ENCODE measurements at places on chromosomes 13 and 19.

- no peak for DNase-seq
Measured at GRCh38 chr19:32457571-32458158, 52.1 kb downstream of the DPY19L3 start.

DNA sequence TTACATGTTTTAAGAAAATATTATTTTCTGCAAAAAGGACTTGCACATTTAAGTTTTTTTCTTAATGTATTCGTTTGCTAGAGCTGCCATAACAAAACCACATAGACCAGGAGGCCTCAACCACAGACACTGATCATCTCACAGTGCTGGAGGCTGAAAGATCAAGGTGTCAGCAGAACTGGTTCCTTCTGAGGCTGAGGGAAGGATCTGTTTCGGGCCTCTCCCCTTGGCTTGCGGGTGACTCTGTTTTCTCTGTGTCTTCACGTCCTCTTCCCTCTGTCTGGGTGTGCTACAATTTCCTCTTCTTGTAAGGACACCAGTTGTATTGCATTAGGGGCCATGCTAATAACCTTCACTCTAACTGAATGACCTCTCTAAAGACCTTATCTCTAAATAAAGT, 364.2 kb downstream of the IRS2 start:
- DNase-seq = no peak

DNA sequence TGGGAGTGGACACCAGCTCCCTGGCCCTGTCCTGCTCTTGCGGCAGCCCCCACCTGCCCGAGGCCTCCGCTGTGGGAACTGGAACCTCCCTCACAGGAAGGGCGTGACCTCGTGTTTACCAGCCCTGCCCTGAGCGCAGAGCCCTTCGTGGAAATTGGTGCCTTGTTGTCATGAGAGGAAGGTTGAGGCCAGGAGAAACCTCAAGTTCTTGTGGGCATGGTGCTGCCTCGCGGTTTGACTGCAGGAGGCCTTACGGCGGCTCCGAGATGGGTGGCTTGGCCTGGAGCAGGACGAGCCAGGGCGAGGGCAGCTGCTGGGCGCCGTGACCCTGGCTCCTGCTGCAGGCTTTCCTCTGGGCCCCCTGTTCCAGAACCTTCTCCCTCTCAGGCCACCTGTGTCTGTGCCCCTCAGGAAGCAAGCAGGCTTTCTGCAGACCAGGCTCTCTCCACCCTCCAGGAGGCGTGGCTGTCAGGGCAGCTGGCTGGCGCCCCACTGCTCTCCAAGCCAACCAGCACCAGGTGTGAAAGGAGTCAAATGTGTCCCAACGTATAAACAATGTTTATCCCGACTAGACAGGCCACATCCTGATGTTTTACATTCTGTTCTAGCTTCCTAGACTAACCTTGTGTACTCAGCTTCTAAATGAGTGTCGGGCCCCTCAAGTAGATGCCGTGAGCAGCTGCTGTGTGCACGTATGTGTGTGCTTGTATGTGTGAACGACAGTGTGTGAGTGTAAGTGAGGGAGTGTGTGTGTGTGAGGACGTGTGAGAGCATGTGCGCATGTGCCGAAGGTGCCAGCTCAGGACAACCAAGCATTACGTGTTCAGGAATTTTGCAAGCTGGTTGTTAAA, 10.4 kb upstream of the RASA3 start:
- peak; percentile 22 for DNase-seq

DNA sequence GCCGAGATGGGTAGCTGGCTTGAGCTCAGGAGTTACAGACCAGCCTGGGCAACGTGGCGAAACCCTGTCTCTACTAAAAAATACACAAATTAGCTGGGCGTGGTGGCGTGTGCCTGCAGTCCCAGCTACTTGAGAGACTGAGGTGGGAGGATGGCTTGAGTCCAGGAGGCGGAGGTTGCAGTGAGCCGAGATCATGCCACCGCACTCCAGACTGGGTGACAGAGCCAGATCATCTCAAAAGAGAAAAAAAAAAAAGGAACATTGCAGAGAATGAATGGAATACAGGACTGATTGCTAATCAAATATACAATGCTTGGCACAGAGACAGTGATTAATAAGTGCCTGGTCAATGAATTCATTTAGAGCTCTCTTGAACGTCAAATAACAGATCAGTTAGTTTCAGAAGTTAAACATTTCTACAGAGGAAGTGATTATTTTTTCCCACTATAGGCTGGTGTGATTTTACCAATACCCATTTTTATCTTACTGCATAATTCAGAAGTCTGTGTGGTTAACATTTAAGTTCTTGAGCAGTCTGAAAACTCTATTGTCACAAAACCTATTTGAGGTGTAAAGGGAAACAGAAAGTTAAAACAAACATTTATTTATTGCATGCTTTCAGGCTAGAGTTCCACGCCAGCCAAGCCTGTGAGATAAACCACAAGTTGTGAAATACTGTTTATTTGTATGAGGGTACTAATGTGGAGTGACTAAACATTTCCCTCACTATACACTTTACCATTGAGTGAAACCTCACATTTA, 7.7 kb upstream of the TBC1D4 start:
- peak; percentile 60 for DNase-seq

DNA sequence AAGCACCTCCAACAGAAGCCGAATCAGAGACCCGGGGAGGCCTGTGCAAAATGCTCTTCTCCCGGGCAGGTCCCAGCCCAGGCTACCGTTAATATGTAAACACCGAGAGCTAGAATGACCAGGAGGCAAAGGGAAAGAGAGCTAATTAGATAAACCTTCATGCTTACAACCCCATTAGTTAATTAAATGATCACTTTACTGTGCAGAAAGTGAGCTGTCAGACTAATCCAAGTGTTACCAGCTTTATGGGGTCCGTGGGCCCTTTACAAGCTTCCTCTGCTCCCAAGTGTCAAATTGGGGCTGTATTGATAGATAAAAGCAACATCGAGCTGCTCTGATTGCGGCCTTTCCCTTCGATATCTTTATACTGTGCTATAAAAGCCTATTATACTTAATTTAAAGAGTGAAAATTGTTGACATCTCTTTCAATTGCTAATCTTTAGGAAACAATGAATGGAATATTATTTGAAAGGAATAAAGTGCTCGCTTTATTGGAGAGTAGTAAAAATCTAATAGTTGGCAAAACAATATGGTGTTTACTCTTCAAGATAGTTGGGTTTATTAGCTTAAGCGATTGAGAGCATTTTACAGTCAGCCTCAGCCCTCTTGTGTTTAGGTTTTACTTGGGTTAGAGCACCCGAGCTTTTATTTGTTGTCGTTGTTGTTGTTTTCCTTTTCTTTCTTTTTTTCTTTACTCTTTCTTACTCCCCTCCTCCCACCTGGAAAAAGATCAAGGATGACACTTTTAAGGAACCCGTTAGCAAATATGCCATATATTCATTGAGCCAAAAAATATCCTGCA, 189.3 kb upstream of the GPR12 start:
- no peak for DNase-seq

GRCh38 chr19:5186293-5187050, 154.1 kb downstream of the PTPRS start:
- DNase-seq = peak; percentile 83

GRCh38 chr19:33683881-33684537, 62.3 kb downstream of the CHST8 start:
- DNase-seq = peak; percentile 48

DNA sequence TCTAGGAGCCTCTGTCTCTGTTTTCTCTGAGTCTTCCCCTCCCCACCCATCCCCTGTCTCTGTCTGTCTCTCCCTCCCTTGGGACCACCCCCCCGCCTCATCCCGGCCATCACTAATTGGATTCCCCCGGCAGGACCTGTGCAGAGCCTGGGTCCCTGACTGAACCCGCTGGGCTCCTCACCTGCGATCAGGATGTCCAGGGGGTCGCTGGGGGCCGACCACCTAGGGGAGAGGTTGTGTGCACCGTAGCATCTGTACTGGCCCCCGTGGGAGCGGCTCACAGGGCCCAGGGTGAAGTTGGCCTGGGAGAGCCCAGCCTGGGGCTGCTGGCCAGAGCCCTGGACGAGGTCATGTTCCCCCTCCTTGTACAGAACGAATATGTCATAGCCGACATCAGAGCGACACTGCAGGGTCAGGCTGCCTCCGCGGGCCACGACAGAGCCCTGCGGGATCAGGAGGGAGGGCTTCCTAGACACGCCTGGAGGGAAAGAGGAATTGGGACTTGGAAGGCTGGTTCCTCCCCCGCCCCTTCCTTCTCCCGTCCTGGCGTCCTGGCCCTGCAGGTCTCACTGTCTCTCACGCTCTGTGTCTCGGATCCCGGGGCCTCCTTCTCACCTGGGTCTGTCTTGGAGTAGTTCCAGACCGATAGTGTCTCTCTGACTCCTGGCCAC, 1.8 kb downstream of the LILRB5 start:
- DNase-seq = no peak

- DNase-seq = no peak
Measured at GRCh38 chr13:90706631-90707030, 640.9 kb upstream of the MIR17HG start.

- DNase-seq = no peak
Measured at GRCh38 chr19:19207637-19208572, 3.9 kb upstream of the NCAN start.

DNA sequence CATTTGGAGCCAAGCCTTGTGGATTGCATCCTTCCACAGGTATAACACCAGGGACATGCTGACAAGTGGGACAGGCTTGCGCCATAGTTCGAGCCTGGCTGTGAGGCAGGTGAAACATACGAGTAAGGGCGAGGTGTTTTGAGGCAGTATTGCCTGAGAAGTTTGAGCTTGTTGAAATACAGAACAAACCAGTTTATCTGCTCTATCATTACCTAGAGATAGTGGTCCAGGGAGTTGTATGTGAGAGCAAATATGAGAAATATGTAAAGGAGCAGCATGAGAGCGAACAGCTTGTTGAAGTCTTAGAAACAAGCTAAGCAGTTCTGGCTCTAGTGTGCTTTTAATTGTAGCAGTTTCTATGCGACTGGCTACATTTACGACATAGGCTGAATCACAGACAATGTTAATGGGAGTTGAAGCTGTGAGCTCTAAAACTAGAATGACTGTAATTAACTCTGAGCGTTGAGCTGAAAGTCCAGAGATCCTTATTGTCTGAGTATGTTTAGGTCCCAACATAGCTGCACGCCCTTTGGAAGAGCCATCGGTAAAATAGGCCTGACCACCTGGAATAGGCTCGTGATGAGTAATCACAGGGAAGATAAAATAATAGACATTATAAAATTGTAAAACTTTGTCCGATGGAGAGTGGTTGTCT, 8.2 kb downstream of the ZNF439 start:
- no peak for DNase-seq

- no peak for DNase-seq
Measured at GRCh38 chr19:28213470-28214082, 999.4 kb downstream of the UQCRFS1 start.

DNA sequence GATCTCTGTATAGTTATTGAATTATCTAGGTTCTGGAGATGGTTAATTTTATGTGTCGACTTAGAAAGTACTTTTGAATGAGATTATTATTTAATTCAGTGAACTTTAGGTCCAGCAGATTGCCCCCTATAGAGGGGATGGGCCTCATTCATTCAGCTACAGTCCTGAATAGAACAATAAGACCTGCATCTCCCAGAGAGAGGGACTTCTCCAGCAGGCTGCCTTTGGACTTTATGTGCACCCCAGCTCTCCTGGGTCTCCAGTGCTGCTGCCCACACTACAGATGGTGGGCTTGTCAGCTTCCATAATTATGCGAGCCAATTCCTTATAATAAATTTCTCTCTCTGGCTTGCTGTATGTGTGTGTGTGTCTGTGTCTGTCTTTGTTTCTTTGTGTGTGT, 39.3 kb upstream of the KL start:
- no peak for DNase-seq

DNA sequence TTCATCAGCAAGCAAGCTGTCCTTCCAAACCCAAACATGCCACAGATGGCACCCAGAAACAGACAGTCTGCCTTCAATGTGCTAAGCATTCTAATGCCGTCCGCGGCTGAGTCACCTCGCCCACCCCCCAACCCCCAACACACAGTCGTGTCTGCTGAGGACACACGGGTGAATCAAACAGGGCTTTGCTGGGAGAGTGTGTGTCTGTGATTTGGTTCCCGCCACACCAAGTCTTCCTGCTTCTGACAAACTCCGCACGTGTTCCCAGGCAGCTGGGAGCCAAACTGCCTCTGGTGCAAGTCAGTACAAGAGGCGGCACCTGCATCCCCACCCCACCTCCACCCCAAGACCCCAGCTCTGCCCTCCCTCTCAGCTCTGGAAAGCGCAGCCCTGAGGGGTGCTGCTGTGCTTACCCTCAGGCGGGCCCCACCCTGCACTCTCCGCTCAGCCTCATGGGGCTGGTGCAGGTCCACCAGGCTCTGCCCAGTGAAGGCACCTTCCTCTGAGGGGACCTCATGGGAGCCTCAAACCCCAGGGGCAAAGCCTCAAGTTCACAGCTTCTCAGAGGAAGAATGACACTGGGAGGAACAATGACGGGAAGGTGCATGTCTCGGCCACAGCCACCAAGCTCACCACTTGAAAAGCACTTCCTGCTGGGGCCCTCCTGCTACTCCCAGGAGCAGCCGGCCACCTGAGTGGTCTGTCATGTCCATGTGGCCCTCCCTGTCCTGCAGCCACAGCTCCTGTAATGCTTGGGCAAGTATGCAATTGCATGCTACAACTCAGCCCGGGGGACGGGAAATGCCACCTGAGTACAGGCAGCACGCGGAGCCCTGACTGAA, 15.0 kb upstream of the SLC35E1 start:
- DNase-seq = peak; percentile 70

GRCh38 chr13:63190219-63190618, 1774.6 kb upstream of the PCDH20 start:
- peak; percentile 27 for DNase-seq

GRCh38 chr19:23273590-23274412, 23.6 kb upstream of the ZNF724 start:
- DNase-seq = peak; percentile 88

DNA sequence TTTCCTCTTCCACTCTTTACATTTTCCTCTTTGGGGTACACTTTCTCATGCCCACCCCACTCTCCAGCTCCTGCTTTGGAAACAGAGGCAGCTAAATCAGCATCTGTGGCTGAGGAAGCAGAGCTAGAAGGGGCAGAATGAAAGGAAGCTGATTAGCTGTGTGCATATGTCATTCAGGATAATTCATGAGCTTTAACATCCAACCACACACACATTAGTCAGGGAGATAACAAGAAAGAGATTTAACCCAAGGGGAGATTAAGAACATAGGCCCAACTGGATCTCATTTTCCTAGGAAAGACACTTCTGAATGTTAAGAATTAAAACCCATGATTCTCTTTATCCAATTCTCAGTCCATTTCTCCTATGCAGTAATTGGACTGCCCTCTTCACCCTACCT, 405.5 kb downstream of the TBC1D4 start:
- no peak for DNase-seq

GRCh38 chr19:33234736-33235135, 9.1 kb upstream of the SLC7A10 start:
- no peak for DNase-seq

All from EH (cell line).